NCI-H1436 treated with DMSO at 0.1 percent for 48 hours (cell line): ENCODE measurements at places on chromosomes 3 and 15.

- no peak for DNase-seq
These were observed 10.4 kb upstream of the C15orf39 start for GRCh38 chr15:75191235-75191634.

- DNase-seq = no peak
These were observed 298.2 kb downstream of the AGBL1 start for GRCh38 chr15:86377914-86378313.

- DNase-seq = no peak
These were observed 8.7 kb downstream of the ATP8B4 start for GRCh38 chr15:50110285-50110684.

GRCh38 chr15:42078903-42079302, 15.5 kb downstream of the PLA2G4D start:
- no peak for DNase-seq
